ENCODE measurements at places on chromosomes 5 and 9. TPM values are rescaled to one million over a fixed set of nuclear protein-coding genes. Genes with fewer than 3 reads are reported as not detected.

IFNB1 gene
- not detected for total RNA-seq

ADAMTSL2 gene
- 16.0 TPM for total RNA-seq

NUTM2F gene
- total RNA-seq: not detected

SUSD3 gene
- 2.5 TPM for total RNA-seq

EPB41L4B gene
- total RNA-seq: 15.8 TPM

ASPN gene
- total RNA-seq: 0.63 TPM

CDKN2B gene
- total RNA-seq: 2.0 TPM

LRRC26 gene
- not detected for total RNA-seq

PRKACG gene
- not detected for total RNA-seq

LHX3 gene
- total RNA-seq: not detected

PLAC8L1 gene
- 2.6 TPM for total RNA-seq

MARVELD2 gene
- total RNA-seq: 5.4 TPM

IL5 gene
- not detected for total RNA-seq

WNT8A gene
- 1.5 TPM for total RNA-seq

AUH gene
- 35.1 TPM for total RNA-seq

PIGO gene
- total RNA-seq: 23.7 TPM

ANKDD1B gene
- total RNA-seq: 1.8 TPM

GPRIN1 gene
- total RNA-seq: 38.7 TPM

ANXA2R gene
- total RNA-seq: 0.96 TPM

SMIM32 gene
- total RNA-seq: 2.6 TPM

ACTL7B gene
- total RNA-seq: 0.22 TPM

ATOSB gene
- total RNA-seq: 22.3 TPM

YTHDC2 gene
- total RNA-seq: 40.3 TPM

SLC34A1 gene
- total RNA-seq: not detected

MUSK gene
- total RNA-seq: 0.13 TPM

TAF1L gene
- 0.06 TPM for total RNA-seq

N4BP3 gene
- 7.8 TPM for total RNA-seq

KLF4 gene
- total RNA-seq: 7.8 TPM

DBH gene
- 2.6 TPM for total RNA-seq

PITX1 gene
- total RNA-seq: not detected

TLX3 gene
- total RNA-seq: not detected

FBP1 gene
- 2.4 TPM for total RNA-seq

MYO10 gene
- total RNA-seq: 87.4 TPM

SKIC3 gene
- total RNA-seq: 109 TPM

PCDHA10 gene
- total RNA-seq: 7.0 TPM

TMC1 gene
- total RNA-seq: 0.41 TPM

MSX2 gene
- total RNA-seq: not detected

FCN1 gene
- 1.5 TPM for total RNA-seq

EFNA5 gene
- 60.7 TPM for total RNA-seq

SLC35A4 gene
- 28.0 TPM for total RNA-seq

DOCK8 gene
- total RNA-seq: 12.2 TPM
